GM23248 (cell line): ENCODE measurements at places on chromosomes 4 and X. TPM values are rescaled to one million over a fixed set of nuclear protein-coding genes. Genes with fewer than 3 reads are reported as not detected.

GRCh38 chrX:37905436-37906147 is 58.2 kb upstream of the DYNLT3 start:
- DNase-seq: peak; percentile 23

- no peak for DNase-seq
These were observed 4.8 kb upstream of the SH2D1A start for GRCh38 chrX:124341396-124342132.

DNA sequence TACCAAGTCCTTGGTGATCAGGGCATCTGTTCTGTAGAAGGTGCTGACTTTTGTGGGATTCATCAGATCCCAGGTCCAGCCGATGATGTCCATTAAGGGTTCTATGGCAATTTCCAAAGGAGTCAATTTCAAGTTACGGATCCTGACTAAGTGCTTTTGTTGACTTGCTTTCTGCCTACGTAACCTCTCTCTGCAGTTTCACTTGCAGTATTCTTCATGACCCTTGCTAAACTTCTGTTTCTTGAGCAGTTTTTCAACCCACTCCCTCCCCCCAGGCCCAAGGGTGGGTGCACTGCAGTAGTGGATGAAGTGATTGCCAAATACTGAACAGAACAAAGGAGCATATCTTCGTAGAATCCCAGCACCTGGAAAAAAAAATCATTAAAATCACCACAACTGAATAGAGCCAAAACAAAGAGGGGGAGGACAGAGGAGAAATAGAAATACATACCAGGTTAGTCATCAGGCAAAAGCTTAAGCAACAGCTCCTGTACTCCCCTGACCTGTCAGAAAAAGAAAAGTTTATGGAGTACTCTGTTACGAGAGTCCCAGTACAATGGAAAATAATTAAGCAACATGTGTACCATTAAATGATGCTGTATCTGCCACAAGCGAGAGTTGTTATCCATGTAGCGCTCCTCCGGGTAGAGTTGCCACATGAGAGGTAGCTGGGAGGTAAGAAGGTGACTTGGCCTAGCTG is 5.8 kb downstream of the CMC4 start:
- DNase-seq: peak; percentile 68

DNA sequence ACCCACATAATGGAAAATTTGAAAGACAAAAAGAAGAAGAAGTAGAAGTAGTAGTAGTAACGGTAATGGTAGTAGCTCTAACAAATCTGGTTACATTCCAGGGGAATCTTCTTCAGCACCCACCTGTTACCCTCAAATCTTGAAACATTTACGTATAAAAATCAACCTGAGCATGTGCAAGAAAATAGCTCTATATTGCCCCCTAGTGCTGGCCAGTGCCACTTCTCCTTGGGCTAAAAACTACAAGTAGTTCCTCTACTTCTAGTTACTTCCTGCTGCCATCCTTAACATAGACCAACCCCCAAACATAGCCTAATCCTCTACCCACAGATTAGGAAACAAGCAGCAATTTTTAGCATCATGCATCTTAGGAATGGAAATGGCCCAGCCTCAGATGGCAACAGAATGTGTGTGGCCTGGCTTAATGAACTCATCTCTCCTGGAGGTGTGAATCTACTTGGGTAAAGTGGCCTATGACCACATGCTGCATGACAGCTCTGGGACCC is 3.1 kb downstream of the PDGFC start:
- peak; percentile 81 for DNase-seq

DNA sequence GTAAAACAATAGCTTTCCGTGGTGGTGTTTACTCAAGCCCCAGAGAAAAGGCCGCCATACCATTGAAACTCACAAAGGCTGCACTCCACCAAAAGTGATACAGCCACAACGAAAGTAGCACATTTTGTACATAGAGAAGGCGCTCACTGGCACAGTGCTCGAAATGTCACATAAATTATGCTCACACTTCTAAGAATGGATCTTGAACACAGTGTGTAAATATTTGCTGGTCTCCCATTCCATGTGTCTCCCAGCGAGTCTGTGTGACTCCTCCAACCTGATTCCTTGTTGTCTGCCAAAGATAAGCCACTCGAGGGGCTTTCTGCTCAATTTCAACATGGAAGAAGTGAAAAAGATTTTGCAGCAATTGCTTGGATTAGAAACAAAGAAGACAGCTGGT is 234.0 kb upstream of the VCX3A start:
- no peak for DNase-seq

- no peak for DNase-seq
These were observed 38.2 kb downstream of the NLGN3 start for GRCh38 chrX:71182871-71183270.

- DNase-seq: no peak
These were observed 87.2 kb downstream of the KLHL8 start for GRCh38 chr4:87133183-87133582.

DNA sequence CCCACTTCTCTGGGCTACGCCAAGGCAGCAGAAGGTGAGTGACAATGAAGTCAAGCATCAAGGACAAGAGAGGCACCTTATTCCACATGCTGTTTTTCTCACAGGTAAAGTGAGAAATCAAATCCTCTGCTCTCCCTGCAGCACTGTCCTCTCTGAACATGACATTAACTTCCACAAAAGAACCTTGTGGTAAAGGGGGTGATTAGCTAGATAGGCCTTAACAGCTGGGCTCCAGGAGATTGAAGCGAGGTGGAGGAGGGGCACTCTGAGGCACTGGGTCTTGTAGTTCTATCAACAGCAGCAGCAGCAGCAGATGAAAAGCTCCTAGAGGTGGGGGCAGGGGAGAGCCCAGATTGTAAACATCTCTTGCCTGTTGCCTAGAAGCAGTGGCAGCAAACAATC is 96.8 kb upstream of the CXXC4 start:
- no peak for DNase-seq

GRCh38 chrX:70257423-70258288 is 2.3 kb downstream of the P2RY4 start:
- no peak for DNase-seq

DNA sequence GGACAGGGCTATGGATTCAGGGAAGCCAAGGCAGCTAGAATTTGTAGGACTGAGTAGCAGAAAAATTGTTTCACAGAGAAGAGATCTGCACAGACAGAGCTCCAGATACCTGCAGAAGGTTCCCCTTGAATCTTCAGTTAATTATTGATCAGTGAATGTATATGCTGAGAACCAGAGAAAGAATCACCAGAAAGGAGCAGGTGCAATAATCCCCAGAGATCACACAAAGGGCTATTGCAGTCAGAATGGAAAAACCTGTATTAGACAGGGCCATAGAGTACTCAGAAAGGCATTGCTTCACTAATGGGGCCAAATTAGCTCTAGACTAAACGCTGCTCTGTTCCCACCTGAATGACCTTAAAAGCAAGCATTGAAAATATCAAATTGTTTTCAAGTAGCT is 35.5 kb upstream of the SMAD1 start:
- DNase-seq: no peak

- DNase-seq: peak; percentile 75
These were observed 26.7 kb upstream of the PCDH18 start for GRCh38 chr4:137558951-137559350.

GRCh38 chrX:38437093-38437492 is 84.7 kb downstream of the OTC start:
- DNase-seq: peak; percentile 10

- DNase-seq: no peak
These were observed 114.0 kb downstream of the CLCN5 start for GRCh38 chrX:50036426-50036825.

DNA sequence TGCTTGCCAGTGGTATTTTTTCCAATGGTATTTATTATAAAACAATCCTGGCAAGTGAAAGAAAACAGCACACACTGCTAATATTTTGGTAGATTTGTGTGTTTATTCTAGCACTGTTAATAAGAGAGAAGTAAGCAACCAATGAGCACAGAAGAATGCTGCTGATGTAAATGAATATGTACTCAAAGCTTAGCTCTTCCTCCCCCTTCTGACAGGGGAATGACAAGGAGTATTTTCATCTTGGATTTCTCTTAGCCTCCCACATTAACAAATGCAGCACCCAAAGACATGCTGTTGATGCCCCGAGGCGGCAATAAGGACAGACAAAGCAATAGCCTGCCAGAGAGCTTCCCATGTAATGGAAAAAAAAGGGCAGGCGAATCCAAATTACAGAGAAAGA is 18.6 kb downstream of the ARHGAP6 start:
- no peak for DNase-seq

- DNase-seq: no peak
These were observed 48.9 kb upstream of the MAMLD1 start for GRCh38 chrX:150314186-150314585.

DNA sequence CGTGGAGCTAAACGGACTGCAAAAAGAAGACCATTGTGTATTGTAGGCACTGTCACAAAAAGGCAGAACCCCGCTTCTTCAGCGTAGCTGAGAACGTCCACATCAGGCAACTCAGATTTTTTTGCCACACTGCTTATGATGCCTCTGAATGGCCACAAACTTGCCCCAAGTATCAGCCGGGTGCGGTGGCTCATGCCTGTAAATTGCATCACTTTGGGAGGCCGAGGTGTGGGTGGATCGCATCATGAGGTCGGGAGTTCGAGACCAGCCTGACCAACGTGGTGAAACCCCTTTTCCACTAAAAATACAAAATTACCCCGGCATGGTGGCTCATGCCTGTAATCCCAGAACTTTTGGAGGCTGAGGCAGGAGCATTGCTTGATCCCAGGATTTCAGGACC is 14.9 kb upstream of the IL3RA start:
- DNase-seq: no peak

- DNase-seq: no peak
These were observed 19.9 kb downstream of the AWAT2 start for GRCh38 chrX:70029863-70030262.

DNA sequence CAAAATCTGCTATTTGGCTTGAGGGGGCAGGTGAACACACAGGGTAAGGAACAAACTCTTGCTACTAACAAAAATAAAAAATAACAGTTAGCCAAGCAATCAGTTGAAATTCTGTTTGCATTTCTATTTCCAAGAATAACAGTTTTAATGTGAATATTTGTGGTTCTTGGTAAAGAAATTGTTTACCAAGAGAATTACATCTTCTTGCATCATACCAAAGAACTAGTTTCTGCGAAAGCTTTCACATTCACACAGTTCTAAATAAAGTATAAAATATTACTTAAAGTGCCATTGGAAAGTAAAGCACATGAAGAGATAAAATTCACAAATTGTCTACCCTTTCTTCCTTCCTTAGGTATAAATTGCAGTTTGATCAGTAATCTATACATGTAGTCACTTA is 54.4 kb downstream of the KLHL4 start:
- no peak for DNase-seq

- DNase-seq: no peak
These were observed 207.7 kb downstream of the RCHY1 start for GRCh38 chr4:75306506-75306905.

DNA sequence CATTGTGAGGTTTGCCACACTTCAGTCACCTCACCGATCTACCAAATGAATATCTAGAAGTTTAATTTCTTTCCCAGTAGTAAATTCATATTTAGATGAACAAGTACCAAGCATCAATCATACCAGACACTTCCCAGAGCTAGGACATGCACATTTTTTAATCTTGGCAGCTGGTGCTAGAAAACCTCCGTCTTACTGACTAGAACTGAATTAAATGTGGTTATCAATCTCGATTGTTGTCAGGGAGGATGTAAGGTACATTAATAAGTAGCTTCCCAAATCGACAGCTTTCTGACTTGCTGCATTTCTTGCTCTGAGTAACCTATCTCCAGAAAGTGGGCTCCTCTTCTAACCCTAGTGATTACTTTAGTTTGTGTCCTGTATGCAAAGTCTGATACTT is 34.4 kb downstream of the VEGFC start:
- DNase-seq: no peak

DNA sequence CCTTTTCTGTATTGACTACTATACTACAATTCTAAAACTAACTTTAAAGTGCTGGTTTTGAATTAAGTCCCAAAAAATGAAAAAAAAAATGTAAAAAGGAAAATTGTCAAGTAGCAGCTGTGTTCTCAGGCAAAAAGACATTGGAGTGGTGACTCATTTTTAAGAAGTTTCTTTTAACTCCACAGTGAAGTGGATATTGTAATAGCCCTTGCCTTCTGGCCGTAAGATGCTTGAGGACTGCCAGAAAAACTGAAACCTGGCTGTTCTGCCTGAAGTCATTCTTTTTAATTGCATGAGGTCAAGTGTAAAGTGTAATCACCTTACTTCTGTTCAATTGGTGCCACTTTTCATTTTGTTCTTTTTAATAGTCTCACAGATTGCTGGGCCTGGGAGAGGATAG is 28.9 kb downstream of the SPANXD start:
- no peak for DNase-seq

GUCY1A1 gene
- total RNA-seq: not detected in 2 replicates

MAP3K15 gene
- total RNA-seq: not detected in 2 replicates

HELT gene
- not detected in 2 replicates for total RNA-seq

PNMA5 gene
- total RNA-seq: not detected in 2 replicates

GLUD2 gene
- 0.97 and 1.6 TPM in 2 replicates for total RNA-seq

CYTL1 gene
- total RNA-seq: 1.5 TPM in 1 of 2 replicates, not detected in the other

FDCSP gene
- total RNA-seq: not detected in 2 replicates

WDFY3 gene
- 38.7 and 45.6 TPM in 2 replicates for total RNA-seq
